Retina (tissue), 1 donor: ENCODE measurements at places on chromosomes 2 and 18.
A peak's percentile ranks its signal among the peaks of the same experiment; 100 is the strongest.

GRCh38 chr2:162113776-162114168 lies 38.3 kb downstream of the GCG start:
- no peak for DNase-seq

GRCh38 chr2:7289697-7290096 lies 372.5 kb downstream of the RNF144A start:
- DNase-seq, result no peak

- DNase-seq, result no peak
These were observed 104.6 kb upstream of the EPHA4 start for GRCh38 chr2:221676566-221677172.

DNA sequence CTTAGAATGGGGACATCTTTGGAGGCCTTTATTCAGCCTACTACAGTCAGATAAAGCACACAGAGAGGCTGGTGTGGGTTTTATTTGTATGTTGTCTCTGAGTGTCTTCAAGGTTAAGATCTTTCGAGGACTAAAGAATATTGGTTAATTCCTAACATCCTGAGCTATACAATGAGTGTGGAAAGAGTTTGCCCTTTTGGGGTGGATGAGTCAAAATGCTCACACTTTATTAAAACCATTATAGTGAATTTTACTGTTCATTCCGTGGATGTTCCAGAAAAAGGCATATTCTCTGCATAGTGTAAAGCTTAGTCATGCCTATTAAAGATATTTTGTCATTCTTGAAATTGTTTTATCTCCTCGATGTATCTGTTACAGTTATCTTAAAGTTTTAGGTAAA lies 29.1 kb upstream of the SLC38A11 start:
- DNase-seq, result no peak

DNA sequence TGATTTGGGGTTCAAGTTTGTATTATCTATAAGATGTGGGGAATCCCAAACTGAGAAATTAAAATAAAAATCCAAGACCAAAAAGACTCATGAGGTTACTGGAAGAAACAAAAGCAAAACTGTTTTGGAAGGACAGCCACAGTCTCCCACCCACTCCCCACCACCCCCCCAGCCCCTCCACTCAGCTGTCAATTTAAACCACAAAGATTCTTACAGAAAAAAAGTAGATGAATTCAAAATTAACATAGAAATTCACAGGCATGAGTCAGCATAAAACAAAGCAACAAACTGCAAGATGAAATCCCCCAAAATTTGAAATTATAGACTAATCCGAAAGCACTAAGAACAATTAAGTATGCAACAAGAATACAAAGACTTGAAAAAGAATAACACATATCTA lies 12.1 kb downstream of the MAP4K3 start:
- no peak for DNase-seq

DNA sequence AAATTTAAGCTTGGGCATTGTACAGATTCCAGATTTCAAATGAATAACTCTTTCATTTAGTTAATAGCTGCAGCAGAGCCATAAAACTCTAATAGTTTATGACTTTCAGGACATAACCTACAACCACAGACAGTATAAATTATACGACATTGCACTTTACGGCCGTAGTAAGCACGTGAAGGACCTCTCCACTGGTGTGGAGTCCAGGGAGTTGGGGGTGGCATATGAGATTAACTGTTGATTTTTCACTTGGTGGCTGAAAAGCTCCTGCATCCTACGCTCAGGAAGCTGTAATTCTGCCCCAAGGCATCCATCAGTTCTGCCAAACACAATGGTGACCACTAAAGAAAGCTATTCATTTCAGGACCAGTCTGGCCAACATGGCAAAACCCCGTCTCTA lies 376.2 kb downstream of the SOX11 start:
- no peak for DNase-seq

DNA sequence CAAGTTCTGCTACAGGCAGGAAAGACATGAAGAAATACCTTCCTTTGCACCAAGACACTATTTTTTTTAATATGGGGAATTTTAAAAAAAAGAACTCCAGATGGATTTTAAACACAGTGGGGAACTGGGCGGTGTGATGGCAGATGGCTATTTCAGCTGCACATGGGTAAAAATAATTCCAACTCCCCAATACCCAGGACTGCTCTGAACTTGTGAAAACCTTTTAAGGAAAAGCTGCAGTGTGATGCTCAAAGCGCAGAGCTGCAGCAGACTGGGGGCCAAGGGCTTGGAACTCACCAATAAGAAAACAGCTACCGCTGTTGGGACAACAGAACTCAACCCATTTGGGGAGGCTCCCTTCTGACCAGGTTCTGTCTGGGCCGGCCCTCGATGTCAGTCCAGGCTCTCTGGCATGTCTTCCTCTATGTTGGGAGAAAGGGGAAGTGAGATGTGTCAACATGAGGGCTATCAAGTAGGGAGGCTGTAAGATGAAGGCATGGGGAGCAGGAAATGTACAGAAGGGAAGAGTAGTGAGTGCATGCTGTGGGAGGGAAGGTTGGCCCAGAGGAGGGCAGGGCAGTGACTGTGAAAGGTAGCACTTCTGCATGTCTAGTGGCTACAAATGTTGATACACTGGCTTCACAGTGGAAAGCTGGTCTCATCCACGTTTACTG lies 64.0 kb upstream of the SLC14A2 start:
- no peak for DNase-seq

DNA sequence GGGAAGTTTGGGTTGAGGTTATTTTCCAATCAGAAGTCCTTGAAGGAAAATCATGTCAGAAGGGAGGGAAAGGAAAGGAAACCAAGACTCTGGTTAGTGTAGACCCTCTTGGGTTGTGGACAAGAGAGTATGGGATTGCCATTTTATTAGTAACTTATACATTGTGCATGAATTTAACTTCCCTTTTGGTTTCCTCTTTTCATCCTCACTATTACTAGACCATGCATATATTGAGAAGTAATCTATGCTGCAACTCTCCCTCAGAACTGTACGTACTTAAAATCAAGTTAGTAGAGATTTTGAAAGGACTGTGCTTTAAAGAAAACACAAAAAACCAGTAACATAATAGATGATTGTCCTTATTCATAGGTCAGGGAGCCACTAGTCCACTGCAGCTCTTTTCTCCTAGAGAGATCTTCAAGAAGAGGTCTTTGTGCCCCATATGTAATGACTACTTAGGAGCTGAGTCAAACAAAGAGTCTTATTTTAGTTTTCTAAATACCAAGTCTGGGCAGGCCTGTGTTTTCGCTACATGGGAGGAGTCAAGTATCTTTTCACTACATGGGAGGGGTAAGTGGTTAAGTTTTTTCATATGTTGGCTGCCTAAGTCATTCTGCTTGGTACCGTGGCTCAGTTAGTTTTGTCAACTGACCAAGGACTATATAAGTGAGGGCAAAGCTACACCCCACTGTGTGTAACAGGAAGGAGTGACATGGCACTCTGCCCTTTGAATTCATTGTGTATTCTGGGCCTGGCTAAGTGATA lies 25.2 kb upstream of the FAM117B start:
- no peak for DNase-seq

GRCh38 chr2:14601156-14601770 lies 31.3 kb upstream of the LRATD1 start:
- no peak for DNase-seq

GRCh38 chr18:61334951-61335683 lies 1.9 kb downstream of the CDH20 start:
- peak; percentile 52 for DNase-seq

DNA sequence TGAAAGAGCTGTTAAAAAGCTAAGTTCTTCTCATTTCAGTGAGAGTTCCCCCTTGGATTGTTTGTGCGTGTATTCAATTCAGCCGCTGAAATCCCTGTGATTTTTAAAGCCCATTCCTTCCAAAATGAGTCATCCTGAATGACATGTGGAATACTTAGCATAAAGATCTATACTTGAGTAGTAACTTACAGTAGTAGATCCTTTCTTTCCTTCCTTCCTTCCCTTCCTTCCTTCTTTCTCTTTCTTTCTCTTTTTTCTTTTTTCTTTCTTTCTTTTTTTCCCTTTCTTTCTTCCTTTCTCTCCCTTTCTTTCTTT lies 18.2 kb upstream of the SOX11 start:
- DNase-seq, result no peak

GRCh38 chr18:21181766-21182165 lies 60.3 kb upstream of the GREB1L start:
- DNase-seq, result no peak

DNA sequence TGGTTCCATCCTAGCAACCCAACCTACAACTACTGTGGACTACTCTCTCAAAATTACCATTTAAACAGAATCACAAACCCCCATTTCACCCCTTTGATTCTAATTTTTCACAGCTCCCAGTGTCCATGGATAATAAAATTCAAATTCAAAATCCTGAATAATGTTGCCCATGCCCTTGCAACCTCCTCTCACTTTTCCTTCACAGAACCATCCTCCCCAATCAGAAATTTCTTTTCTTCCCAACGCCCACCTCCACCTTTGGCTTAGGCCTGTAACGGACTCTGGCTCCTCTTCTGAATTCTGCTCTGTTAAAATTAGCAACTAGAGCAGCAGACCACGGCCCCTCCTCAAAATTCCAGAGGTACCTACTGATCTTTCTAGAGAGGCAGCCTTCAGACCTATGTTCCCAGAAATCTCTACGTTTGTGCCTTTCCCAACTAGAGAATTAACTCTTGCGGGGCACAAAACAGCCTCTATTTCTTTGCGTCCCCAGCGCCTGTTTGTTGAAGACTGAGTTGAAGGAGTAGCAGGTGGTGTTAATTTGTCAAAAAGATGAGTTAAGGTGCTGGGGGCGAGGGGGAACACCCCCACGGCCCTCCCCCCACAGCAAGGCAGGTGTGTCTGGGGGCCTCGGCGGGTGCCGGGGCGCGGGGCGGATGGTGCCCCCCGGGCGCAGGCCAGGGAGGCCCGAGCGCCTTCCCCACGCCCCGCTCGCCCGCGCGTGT lies 428 bp upstream of the MAP3K20 start:
- no peak for DNase-seq

DNA sequence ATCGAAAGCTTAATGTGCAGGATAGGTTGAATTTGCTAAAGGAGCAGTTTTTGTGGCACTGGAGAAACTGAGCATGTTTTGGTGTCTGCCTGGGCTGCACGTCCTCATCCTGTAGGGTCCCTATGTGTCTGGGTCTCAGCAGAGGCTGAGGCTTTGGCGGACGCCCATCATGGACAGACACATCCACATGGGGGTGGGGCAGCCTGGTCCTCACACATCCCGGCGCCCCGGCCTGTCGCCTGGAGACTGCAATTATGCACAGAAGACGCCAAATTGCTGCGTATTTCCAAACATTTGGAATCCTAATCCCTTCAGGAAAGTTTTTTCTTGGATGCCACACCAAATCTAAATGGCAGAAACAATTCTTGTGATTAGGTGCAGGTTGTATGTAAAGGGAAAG lies 128.2 kb upstream of the TWIST2 start:
- no peak for DNase-seq
